ENCODE measurements at places on chromosomes 5 and 9.

GRCh38 chr5:97929383-97929782, 746.3 kb upstream of the RIOK2 start:
- DNase-seq = no peak

DNA sequence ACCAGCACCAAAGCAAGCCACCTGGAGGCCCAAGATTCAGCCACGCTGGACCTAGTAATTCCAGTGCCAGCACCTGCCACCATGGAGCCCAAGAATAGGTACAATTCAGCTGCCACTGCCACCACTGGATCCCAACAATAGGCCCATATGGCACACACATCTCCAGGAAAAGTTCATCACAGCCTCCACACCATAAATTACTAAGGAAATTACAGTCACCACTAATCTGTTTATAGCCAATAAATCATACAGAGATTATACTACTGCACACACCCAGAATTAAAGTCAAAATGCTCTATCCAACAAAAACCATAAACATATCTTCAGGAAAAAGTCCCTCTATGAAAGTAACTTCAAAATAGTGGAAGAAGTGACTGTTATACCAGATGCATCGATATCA, 242.8 kb downstream of the SPATA31D1 start:
- no peak for DNase-seq

DNA sequence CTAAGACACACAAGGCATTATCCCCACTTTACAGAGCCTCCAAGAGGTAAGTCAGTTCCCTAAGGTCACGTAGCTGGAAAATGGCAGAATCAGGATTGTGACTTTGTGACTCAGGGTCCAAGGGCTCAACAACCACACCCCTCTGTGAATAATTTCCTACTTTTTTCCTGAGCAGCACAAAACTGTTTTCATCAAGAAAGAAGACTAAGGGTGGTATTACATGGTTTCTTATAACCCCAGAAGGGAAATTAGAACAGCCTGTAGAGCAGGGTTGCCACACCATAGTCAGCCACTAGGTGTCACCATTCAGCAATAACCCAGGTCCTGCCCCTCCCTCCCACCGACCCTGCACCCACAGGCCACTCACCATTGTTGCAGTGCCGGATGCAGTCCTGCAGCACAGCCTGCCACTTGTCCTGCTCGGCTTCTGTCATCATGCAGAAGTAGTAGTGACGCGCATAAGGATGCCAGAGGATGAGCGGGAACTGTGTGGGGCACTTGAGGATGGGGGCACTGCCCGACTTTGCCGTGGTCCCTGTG, 72.1 kb downstream of the LRSAM1 start:
- no peak for DNase-seq

- no peak for DNase-seq
Observed at GRCh38 chr9:79693750-79694149, 122.0 kb downstream of the TLE4 start.

DNA sequence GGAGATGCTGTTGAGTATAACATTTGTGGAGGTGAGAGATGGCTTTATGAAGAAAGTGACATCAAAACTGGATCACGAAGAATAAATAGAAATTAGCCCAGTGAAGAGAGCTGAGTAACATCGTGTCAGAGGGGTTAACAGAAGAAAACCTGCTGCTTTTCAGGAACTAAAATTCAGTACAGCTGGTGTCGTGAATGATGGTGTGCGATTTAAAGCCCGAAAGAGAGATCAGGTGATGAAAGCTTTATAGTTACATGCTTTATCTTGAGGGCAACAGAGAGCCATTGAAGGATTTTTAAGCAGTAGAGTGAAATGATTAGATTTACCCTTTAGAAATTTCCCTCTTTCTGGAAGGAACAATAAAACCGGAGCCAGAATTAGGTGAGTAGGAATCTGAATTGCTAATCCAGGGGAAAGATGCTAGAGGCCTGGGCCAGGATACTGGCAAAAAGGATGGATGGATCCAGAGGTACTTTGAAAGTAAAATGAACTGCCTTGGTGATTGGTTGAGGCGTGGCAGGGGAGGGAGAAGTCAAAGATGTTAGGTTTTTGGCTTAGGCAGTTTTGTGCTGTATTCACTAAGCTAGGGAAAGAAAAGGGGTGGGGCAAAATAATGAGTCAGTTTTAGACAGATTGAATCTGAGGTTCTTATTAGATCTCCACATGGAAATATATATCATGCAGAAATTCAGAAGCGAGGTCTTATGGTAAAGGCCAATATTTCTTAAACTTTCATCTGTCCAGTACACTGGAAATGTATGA, 3.4 kb downstream of the LRRC70 start:
- DNase-seq = no peak

DNA sequence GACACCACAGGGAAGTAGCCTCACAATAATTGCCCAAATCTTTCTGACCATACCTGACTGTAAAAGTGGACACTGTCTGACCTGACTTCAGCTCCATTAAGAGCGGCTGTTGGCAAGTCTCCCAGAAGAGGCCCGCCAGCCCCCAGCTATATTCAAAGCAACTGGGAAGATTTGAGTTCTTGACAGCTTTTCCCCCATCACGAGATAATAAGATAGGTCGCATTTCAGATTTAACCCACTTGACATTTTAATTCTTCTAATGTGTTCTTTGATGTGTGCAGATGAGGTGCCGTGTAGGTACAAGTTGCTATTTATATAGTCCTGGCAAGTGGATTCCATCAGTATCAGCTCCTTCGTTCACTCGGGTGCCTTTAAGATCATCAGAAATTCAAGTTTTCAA, 345.7 kb downstream of the DRD1 start:
- DNase-seq = no peak

DNA sequence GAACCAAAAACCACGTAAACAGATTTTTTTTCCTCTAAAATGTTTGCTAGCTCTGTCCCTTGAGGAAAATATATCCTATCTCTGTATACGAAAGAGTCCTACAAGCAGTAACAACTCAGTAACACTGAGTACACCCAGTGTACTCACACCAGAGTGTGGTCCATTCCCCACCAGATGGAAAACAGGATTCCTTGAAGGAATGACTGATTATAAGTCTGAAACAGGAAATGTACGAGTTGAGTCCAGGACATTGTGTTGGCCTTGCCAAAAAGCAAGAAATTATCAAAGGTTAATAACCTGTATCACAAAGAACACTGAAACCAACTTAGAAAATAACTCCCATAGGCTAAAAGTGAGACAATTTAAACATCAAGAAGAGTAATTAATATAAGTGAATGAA, 20.4 kb downstream of the GOLPH3 start:
- DNase-seq = no peak

GRCh38 chr5:58681943-58682342, 99.1 kb downstream of the RAB3C start:
- no peak for DNase-seq

DNA sequence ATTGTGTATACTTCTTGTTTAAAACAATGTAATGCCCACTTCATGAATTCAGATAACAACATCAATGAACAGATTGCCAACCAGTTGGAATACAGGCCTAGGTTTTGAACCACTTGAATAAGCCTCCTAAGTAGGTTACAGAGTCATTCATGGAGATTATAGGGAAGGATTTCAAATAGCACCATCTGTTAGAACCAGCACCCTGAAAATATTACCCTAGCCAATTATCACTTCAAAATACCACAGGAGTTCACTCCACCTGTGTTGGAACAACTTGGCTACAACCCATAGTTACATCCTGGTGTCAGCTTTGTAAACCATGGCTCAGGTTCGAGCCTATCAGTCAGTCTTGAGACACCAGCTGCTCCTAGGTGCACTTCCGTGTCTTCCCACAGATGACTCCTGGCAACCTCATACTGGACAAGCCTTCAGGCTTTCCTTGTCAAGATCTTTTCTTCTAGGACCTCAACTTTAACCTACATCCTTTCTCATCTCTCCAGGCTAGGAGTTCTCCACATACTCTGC, 350.0 kb downstream of the DEPDC1B start:
- DNase-seq = no peak

DNA sequence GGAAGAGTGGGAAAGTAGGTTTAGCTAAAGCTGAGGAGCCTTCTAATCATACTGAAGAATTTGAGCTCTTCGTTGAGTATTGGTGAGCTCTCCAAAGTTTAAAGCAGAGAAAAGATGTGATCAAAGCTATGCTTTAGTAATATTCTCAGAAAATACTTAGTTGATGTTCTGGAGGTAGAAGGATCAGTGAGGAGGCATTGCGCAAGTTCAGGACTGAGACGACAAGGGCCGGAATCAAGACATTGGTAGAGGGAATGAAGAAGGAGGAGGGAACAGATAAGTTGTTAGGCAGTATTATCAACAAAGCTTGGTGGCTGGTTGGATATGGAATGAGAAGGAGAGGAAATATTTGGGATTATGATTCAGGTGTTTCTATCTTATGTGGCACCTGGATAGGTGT, 7.1 kb downstream of the CAVIN4 start:
- DNase-seq = no peak

- no peak for DNase-seq
Observed at GRCh38 chr9:114551750-114552685, 35.6 kb upstream of the ATP6V1G1 start.

- no peak for DNase-seq
Observed at GRCh38 chr5:130078661-130079060, 174.4 kb downstream of the CHSY3 start.

DNA sequence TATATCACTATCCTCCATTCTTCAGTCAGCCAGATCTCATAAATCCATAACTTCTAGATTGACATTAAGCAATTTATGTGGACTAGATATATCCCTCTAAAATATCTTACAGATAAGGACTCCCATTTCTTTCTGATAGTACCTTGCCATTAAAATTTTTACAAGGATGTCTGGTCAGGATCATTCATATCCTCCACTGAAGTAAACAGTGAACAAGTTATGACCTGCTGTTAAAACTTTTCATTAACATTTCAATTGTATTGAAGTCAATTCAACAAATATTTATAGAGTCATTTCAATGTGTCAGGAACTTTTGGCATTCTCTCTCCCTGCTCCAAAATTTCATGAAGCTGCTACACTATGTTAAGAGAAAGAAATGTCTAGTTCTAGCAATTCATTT, 1159.6 kb downstream of the CDH12 start:
- DNase-seq = no peak

DNA sequence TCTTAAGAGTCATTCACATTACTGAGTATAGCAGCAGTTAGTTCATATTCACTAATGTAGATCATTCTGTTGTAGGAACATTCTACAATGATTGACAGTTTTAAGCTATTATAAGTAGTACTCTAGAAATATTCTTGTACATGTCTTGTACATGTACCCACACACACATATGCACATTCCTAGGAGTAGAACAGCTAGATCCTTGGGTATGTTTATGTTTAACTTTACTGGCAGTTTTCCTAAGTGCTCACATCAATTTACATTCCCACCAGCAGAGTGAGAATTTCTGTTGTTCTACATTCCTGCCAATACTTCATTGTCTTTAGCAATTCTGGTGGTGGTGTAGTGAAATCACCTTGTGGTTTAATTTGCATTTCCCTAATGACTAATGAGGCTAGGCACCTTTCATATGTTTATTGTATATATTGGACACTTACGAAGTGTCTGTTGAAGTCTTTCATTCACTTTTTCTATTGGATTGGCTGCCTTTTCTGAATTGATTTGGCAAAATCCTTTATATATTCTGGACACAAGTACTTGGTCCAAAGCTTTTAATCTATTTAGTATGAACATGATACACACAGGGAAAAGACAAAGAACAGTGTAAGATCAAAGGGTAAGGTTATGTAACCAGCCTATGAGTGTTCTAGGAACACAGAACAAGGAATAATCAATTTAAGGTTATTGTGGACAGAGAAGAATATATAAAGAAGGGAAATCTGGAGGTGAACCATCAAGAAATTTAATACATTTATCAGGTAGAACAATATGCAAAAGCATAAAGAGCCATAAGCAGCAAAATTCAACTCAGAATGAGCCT, 95.6 kb downstream of the MLLT3 start:
- DNase-seq = no peak

- DNase-seq = no peak
Observed at GRCh38 chr9:6926436-6926835, 168.7 kb downstream of the KDM4C start.

GRCh38 chr5:95070866-95071265, 214.0 kb downstream of the MCTP1 start:
- no peak for DNase-seq

DNA sequence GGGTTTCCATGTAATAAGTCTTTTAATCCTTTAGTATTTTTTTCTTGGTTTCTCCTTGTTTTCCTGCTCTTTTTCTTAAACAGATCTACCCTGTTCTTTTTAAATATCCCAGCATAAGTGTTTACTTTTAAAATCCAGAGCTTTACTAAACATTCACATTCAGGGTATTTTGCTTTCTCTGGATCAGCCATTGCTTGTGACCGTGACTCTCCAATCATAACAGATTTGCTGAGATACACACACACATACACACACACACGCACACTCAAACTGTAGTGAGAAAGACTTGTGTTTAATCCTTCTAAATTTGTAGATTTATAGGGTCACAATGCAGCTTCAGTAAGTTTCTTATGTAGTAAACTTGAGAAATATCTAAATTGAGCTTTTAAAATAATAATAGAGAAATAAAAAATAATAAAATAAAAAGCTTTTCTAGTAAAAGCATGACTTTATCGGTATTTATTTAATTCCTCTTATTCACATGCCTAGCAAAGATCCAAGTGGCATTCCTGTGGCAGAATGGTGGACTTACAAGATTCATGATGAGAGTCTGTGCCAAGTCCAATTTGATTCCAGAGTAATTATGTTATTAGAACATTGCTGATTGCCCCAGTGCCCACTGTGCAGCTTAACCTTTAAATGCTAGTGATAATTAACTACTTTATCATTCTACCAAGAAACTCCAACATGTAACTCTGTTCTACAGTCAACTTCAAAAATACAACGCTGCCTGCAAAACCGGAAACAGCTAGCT, 129.0 kb downstream of the TLE4 start:
- no peak for DNase-seq

GRCh38 chr5:64972591-64972990, 203.9 kb downstream of the CWC27 start:
- no peak for DNase-seq

DNA sequence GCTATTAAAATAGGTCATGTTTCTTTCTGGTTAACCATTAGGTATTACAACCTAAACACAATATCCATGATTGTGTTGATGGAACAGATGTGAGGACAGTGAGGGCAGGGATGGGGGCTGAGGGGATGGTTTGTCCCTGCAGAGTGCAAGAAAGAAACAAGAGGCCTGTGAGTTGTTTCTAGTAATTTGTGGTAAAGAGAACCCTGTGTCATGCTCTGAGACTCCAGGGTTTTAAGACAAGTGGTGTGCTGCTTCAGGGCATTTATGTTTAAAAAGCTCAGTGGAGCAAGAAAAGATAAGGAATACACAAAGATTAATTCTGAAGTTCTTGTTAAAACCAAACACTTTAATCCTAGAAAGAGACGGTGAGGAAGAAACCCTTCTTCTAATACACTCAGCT, 656.5 kb downstream of the TLE1 start:
- no peak for DNase-seq

- no peak for DNase-seq
Observed at GRCh38 chr5:121630402-121630801, 221.3 kb upstream of the FTMT start.

All from frontal cortex (tissue), 4 donors.